ENCODE measurements at places on chromosomes 1 and 21.

GRCh38 chr1:185208626-185209180 lies 51.7 kb downstream of the SWT1 start:
- DNase-seq, result no peak

DNA sequence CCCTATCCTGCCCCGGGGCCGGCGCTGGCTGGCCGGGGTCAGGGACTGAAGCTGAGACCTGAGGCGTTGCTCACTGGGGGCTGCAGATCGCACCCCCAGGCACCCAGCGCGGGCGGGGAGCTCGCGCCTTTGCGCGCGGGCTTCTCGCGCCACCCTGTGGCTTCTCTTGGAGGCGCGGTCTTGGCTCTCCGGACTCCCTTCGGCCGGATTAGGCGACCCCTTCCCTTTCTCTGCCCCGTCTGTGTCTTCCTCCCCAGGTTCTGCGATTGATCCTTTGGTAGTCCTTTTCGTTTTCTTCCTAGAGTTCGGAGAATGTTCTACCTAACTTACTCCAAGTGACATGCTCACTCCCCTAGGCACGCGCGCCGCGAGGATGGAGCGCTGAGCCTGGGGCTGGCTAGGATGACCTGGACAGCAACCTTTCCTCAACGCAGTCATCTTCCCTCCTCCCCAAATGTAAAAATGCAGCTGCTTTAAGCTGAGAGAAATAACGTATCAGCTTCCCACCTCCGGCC lies 495 bp upstream of the NTRK1 start:
- DNase-seq, result no peak

DNA sequence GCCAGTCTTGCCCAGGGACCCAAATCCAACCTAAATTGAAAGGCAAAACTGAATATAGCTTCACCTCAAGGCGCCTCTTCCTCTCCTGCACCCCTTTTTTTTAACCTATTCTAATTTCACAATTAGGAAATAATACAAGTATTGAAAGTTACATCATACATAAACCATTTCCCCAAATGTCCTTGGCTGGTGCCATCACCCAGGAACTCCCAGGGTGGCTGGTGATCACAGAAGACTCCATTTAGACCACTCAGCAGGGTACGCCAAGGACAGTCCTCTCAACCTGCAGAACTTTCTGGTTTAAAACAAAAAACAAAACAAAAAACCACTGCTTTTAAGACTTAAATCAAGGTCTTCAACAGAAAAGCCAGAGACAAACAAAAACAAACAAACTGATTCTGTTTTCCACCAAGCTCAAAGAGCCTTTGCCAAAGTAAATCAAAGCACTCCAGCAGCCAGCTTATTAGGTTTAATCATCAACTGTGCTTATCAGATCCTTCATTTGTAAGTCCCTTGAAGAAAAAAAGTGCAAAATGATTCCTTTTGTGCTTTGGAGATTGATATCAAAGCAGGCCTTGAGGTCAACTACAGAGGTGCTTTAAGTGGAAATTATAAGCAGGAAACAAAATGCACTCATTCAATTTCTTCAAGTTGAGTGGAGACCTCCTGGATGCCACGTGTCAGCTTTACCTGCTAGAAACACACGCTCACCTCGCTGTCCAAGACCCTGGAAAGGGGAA lies 113.0 kb downstream of the ETS2 start:
- no peak for DNase-seq

DNA sequence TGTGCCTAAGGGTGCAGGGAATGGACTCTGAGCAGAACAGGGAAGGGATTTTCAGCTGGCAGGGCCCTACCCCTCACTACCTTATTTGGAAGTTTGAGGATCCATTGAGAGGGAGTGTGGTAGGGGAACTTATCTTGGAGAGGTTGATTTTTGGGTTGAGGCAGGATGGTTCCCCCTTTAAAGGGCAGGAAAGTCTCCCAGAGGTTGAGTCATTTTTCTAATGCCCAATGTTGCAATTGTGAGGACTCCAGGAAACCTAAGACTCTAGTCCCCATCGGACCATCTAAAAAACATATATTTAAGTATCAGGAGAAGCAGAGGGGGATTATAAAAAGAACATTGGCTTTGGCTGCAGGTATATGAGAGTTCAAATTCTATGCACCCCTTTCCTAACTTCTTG lies 47.3 kb downstream of the SAMD13 start:
- DNase-seq, result no peak

DNA sequence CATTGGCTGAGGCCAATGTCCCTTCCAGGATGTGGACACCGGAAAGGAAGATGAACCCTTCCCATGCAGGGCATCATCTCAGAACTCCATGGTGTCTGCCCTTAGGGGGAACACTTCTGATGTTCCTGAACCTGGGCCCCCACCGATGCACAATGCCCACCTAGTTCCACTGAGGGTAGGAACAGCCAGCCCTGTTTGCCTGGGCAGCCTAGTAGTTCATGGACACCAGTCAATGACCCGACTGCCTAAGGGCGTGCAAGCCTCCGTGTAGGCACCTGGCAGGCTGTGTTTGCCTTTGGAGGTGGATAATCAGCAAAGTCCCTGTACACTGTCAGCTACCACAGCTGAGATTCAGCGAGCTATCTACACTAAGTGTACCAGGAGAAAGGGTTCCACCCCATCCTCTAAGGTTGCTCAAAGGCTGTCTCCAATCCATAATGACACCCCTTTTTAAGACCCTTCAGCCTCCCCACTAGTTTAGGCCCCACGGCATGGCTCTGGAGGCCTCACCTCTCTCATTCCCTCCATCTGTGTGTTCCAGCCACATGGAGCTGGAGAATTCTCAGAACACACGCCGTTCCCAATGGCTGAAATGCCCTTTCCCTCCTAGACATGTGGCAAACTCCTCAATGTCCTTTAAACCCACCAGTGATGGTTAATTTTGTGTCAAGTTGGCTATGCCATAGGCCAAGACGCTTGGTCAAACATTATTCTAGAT lies 124.8 kb upstream of the EDN2 start:
- DNase-seq, result no peak

DNA sequence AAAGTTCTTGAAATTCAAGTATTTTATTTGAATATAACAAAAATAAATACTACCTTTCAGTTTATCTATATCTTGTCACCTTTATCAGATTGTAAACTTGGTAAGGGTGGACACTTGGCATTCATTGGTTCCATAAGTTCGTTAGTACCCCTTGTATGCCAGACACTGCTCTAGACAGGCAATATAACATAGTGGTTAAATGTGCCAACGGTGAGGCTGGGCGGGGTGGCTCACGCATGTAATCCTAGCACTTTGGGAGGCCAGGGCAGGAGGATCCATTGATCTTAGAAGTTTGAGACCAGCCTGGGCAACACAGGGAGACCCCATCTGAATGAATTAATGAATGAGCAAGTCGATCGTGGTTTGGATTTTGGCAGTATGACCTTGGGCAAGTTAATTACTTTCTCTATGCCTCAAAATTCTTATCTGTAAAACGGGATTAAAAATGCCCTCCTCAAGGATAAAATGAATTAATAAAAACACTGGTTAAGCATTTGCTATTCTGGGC lies 26.3 kb upstream of the SH3D21 start:
- DNase-seq, result no peak

- DNase-seq, result no peak
Measured at GRCh38 chr21:46158666-46159300, 3.4 kb upstream of the FTCD start.
